ENCODE measurements at places on chromosomes 2 and 18. TPM values are rescaled to one million over a fixed set of nuclear protein-coding genes. Genes with fewer than 3 reads are reported as not detected.

GRCh38 chr18:54444319-54444914 is 86.7 kb downstream of the C18orf54 start:
- DNase-seq = peak; percentile 64

GRCh38 chr18:2889761-2890192 is 43.0 kb downstream of the EMILIN2 start:
- DNase-seq = peak; percentile 32

- DNase-seq = no peak
These were observed 3.3 kb upstream of the PER2 start for GRCh38 chr2:238291550-238292281.

DNA sequence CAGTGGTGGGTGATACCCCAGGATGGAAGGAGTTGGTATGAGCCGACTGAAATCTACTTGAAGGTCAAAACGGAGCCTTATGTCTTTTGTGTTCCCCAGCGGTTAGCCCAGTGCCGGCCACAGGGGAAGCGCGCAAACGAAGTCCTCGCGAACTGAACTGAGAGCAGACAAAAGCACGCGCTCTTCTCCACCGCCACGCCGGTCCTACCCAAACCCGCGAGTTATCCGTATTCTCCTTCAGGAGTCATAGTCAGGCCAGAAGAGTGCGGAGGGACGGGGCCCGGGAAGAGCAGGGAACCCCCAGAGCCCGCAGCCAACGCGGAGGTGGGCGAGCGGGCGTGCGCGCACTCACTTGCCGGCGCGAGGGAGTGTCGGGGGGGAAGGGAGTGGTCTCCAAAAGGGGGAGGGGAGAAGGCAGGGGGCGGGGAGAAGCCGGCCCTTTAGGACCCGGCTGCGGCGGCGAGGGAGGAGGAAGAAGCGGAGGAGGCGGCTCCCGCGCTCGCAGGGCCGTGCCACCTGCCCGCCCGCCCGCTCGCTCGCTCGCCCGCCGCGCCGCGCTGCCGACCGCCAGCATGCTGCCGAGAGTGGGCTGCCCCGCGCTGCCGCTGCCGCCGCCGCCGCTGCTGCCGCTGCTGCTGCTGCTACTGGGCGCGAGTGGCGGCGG is at the start of gene IGFBP2:
IGFBP2 (plus strand) TSS at position 469 of the 664 bp plus-strand sequence; CDS start at position 573, 104 bp downstream.
- DNase-seq = peak; percentile 61

DNA sequence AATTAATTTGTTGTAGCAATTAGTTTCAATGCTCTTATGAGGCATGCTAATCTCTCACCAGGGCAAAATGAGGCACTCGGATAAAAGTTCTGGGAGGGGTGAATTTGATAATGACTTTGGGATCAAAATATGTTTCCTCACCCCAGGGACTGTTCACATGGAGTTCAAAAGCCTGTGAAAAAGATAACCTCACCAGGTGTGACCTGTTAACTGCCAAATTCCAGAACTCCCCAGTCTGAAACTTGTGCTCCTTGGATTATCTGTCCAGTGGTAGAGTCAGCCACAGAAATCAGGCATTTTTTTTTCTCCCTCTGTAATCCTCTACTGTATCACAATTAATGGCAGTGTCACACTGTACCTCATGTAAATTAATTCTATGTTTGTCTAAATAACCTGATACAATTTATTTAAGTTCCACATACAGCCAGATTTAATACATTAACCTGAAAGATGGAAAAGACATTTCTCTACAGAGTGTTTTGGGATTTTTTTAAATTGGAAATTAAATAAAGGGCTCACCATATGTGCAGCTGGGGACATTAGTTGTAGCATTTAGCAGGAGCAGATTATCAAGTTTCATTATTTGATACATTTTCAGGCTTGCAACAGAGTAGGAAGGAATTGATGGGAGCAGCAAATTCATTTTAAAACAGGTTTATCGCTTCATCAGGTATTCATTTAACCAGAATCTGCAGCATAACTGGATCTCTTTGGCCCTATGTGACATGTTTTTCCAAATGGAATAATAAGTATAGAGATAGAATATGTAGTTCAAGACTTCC is 191.2 kb downstream of the VWC2L start:
- DNase-seq = no peak

GRCh38 chr2:206150631-206151030 is 8.6 kb downstream of the NDUFS1 start:
- no peak for DNase-seq

Gene CTLA4
- not detected for total RNA-seq

Gene MERTK
- under 0.01 TPM for total RNA-seq
